ENCODE measurements at places on chromosomes 3 and 15.

DNA sequence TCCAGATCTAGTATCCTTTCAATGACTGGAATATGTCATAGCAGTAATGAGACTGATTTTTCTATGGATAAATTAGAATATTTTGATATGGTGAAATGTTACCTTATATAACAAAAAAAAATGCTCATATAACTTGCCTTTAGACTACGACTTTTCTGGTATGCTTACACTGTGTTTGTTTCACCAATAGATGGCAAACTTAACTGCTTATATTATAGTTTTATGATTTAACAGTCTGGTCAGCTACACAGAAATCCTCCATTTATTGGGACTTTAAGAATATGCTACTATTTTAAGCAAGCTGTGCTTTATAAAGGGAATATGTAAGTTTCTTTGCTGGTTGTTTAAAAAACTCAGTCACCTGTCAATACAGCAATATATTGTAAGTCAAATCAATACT, 205.6 kb downstream of the VGLL3 start:
- peak; percentile 81 for DNase-seq

GRCh38 chr3:195209083-195209846, 61.7 kb downstream of the XXYLT1 start:
- no peak for DNase-seq

DNA sequence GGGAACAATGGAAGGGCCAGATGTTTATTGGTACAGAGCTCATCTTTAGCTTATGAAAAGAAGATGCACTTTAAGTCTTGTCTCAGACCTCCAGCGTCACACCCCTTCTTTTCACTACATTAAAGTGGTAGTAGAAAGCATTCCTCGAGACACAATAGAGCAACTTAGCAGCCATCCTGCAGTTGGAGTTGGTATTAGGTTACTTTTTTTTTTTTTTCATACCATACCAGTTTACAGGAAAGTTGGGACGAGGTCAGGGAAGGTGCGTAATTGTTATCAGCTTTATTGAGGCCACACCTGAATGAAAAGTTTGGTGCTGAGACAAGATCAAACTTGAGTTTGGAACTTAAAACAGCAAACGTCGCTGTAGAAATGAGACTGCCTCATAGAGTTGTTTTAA, 203.8 kb downstream of the SOX2 start:
- DNase-seq = no peak

- peak; percentile 63 for DNase-seq
Observed at GRCh38 chr3:94336046-94336753, 273.3 kb downstream of the NSUN3 start.

GRCh38 chr15:94290730-94291129, 59.4 kb downstream of the MCTP2 start:
- DNase-seq = no peak

GRCh38 chr3:40336101-40336500, 26.6 kb downstream of the EIF1B start:
- no peak for DNase-seq

DNA sequence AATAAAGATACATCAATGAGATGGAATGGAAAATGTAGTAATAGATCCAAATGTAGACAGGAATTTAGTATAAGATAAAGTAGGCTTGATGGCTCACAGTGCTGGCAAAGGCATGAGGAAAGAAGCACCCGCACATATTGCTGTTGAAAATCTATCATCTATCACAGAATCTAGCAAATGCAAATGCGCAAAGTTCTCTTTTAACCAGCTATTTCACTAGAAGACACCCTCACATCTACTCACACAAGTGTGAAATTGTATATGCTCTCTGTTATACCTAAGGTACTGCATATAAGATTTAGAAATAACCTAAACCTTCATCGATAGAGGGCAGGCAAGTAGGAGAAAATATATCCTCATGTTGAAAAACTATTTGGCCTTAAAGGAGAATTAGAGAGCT, 756.7 kb upstream of the SEMA6D start:
- no peak for DNase-seq
